Cardiac fibroblast (primary cell): ENCODE measurements at places on chromosomes 16 and 17.

- no peak for DNase-seq
Measured at GRCh38 chr16:65991149-65991701, 375.3 kb upstream of the CDH5 start.

- DNase-seq = no peak
Measured at GRCh38 chr16:27189335-27189972, 13.9 kb upstream of the KDM8 start.

DNA sequence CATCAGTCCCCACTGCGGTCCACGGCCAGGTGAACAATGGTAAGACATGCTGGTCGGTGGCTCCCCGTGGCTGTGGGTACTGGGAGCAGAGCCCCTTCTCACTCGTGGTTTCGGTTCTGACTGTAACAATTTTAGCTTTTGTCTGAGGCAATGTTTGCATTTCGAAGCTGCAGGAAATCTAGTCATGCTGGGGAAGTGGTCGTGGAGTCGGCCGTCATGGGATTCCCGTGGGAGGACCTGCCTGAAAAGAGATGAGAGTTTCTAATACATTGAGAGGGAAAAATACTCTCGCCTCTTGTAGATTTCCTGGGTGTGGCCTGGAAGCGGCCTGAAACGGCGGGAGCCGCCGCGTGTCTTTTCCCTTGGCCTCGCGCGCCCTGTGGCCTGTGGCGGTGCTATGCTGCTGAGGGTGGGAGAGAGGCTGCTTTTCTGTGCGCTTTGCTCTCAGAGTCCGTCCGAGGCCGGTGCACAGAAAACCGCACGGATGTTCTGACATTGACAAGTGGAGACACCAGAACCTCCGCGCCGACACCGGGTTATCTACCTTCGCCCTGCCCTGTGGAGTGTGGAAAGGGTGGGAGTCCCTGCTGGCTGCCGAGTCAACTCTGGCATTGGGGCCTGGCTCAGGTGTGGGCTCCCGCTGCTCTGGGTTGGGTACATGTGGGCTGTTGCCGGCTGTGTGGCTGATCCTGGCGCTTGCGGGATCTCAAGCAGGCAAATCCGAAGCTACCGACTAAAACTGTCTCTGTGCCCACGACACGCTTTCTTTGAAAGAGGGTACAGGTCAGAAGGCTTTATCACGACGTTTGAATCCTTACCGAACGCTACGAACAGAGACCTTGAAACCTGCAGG is 60.8 kb downstream of the WDR45B start:
- no peak for DNase-seq

DNA sequence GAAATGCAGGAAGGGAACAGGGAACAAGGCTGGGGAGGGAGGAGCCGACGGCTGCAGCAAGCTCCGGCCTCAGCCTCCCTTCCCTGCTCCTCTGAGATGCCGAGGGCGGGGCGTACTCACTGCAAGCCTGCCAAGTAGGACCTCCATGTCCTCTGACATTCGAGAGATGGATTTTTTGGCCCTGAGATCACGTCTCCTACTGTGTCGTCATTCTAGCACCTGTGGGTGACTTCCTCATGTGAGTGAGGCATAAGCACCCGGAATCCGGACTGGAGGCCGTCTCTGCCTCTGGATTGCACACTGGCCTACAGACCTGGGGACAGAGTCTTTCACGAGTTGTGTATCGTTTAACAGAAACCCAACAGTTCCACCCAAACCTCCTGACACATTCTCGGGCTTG is 14.5 kb downstream of the MRM3 start:
- no peak for DNase-seq

DNA sequence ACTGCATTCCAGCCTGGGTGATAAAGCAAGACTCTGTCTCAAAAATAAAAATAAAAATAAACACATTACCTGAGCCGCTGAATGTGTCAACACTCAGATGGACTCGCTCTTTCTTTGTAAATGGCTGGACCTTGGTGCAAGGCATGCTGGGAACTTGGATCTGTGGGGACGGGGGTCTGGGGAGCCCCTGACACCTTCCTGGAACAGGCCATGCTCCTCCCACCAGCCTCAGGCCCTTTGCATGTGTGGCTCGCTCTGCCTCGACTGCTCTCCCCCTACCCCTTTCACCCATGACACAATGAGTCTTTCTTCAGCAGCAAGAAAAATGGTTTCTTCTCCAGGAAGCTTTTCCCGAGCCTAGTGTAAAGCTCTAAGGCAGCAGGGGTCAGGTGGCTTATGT is 94.0 kb upstream of the CDH5 start:
- no peak for DNase-seq

- DNase-seq = no peak
Measured at GRCh38 chr17:57612202-57613071, 132.7 kb downstream of the CCDC182 start.

GRCh38 chr16:27598220-27598619 is 48.3 kb downstream of the KATNIP start:
- no peak for DNase-seq

DNA sequence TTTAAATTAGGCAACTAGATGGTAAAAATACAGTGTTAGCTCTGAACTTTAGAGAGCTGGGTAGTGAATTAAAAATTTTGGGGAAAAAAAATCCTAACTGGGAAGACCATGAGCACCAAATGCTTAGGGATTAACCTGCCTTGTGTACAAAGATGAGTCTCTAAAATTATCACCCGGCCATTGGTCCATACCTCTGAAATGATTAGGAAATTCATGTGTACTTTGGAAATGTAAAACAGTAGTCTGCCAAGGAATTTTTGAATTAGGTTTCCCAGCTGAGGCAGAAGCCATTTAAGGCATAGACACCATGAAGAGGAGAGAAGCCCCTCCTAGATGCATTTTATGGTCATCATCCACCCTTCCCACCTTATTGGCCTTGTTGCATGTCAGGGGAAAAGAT is 670.5 kb upstream of the SALL1 start:
- DNase-seq = no peak

- DNase-seq = no peak
Measured at GRCh38 chr17:68384941-68385340, 72.4 kb downstream of the WIPI1 start.

- no peak for DNase-seq
Measured at GRCh38 chr16:27383556-27384243, 18.3 kb upstream of the IL21R start.

DNA sequence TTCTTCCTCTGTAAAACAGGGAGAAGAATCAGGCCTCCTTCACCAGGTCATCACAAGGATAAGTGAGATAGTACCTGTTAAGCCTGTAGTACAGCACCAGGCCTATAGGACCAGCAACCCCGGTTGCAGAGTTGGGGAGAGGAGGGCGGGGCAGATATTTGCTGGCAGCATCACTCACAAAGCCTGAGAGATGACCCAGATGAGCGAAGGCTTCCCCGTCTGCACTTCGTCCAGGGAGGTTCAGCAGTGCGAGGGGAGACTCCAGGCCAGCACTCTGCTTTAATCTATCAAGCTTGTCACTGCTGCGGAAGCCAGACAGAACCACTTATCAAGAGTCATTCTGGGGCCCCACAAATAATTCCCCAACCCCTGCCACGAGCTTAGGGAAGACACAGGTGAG is 15.8 kb upstream of the RBBP6 start:
- DNase-seq = no peak

GRCh38 chr17:38545531-38546225 is 60.1 kb downstream of the SRCIN1 start:
- no peak for DNase-seq

GRCh38 chr17:57766318-57766943 is 21.3 kb upstream of the CCDC182 start:
- no peak for DNase-seq

DNA sequence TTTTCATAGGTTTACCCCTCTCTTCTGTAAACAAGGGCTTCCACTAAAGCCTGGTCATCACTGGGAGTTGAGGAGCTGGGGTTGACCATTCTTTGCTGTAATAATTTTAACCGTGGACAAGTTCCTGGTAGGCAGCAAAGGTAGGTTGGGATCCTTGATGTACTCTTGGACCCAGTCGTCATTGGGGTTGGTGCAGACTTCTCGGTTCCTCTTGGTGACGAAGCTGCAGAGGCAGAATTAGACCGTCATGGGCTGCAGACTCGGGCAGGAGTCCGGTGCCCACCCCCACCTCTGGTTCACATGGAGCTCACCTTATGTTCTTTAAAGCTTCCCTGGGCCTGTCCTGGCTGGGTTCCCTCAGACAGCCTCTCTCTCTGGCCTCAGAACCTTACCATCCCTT is 3.8 kb downstream of the CCL16 start:
- no peak for DNase-seq

- no peak for DNase-seq
Measured at GRCh38 chr16:1222553-1223354, 2.3 kb downstream of the TPSG1 start.

GRCh38 chr16:67336648-67337047 is 10.0 kb downstream of the LRRC36 start:
- peak; percentile 9 for DNase-seq

DNA sequence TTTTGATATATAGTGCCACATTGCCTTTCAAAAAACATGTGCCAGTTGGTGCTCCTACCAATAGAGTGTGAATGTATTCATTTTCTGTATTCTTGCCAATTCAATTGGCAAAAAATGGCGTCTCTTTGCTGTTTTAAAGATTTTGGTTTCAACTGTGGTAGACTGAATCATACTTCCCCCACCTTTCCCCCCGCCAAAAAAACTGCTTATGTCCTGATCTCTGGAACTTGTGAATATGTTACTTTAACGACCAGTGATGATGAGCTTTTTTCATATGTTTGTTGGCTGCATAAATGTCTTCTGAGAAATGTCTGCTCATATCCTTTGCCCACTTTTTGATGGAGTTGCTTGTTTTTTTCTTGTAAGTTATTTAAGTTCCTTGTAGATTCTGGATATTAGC is 325.1 kb upstream of the KCNJ16 start:
- no peak for DNase-seq

DNA sequence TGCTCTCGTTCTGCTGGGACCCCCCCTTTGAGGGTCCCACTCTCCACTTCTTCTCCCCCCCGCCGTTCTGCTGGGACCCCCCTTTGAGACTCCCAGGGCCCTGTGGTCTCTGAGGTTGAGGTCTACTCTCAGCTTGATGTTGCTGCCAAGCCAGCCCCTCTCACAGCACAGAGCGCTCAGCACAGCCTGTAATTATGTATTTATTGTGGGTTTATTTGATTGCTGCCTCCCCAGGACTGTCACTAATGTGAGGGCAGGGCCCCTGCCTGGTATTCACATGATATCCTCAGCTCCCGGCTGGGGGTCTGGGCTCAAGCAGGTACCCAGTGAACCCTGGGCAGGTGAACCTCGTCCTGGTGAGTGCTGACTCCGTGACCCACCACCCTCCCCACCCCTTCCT is 35.4 kb downstream of the ACTG1 start:
- DNase-seq = no peak

GRCh38 chr16:57031156-57031555 is 41.8 kb downstream of the NLRC5 start:
- no peak for DNase-seq

DNA sequence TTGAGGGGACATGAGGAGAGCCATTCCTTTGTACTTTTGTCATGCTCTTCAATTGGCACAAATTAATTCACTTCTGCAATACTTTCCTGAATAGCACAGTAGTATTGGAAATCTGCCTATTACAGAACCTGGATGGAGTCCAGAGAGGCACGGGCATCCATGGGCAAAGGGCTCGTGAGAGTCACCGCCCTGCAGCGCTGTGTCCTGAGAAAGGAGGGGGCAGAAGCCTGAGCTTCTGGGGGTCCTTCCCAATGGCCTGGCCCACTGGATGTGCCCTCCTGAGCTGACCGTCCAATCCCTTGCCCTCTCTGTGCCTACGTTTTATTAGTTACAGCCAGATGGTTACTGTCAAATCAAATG is 3.5 kb downstream of the G6PC1 start:
- DNase-seq = no peak

- DNase-seq = no peak
Measured at GRCh38 chr17:52724578-52724977, 566.1 kb upstream of the CA10 start.

DNA sequence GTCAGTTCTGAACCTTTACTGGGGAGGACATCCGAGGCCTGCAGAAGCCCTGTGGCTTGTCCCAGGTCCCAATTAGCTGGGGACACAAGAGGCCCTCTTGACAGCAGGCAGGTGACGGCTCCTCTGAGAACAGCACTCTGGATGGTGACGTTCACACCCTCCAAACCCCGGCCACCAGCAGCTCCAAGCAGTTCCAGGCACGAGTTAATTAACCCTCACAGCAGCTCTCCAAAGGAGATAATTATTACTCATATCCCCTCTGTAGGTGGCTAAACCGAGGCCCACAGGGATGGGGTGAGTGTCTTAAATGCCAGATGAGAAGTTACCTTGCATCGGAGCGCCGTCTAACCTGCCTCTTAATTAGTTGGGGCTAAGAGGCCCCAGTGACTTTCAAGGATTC is 168.9 kb upstream of the CIBAR2 start:
- no peak for DNase-seq

DNA sequence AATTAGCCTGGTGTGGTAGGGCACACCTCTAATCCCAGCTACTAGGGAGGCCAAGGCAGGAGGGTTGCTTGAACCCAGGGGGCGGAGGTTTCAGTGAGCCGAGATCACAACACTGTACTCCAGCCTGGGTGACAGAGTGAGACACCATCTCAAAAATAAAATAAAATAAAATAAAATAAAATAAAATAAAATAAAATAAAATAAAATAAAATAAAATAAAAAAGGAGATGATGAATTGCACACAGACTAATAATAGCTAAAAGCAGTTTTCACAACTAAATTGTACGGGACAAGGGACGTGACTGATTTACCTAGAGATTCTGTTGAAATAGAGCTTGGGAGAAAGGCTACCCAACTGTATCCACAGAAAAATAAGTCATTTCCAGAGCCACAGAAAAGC is 1471.3 kb downstream of the CDH11 start:
- DNase-seq = no peak

- DNase-seq = no peak
Measured at GRCh38 chr17:31882571-31882970, 18.9 kb downstream of the UTP6 start.

- no peak for DNase-seq
Measured at GRCh38 chr17:3911271-3912053, 4.8 kb downstream of the P2RX1 start.
